ENCODE measurements at places on chromosomes 12 and 14.

GRCh38 chr14:72126561-72126960, 194.3 kb downstream of the RGS6 start:
- H3K36me3 ChIP-seq: no peaks in the 10 kb centered on the region
- H3K27me3 ChIP-seq: no peaks in the 10 kb centered on the region
- H3K4me1 ChIP-seq: no peaks in the 10 kb centered on the region
- no peak overlapping the region for H3K27ac ChIP-seq
- no peak overlapping the region for H3K4me3 ChIP-seq

- no peak overlapping the region for H3K4me3 ChIP-seq
- peaks cover 14% of the 10 kb centered on the region for H3K27me3 ChIP-seq
- H3K36me3 ChIP-seq: no peaks in the 10 kb centered on the region
- H3K4me1 ChIP-seq: no peaks in the 10 kb centered on the region
- no peak for DNase-seq
Measured at GRCh38 chr12:113794774-113795173, 171.4 kb downstream of the RBM19 start.

- H3K4me1 ChIP-seq: peaks cover 15% of the 10 kb centered on the region
- DNase-seq: no peak
- H3K27ac ChIP-seq: no peak overlapping the region
- H3K4me3 ChIP-seq: no peak overlapping the region
- no peaks in the 10 kb centered on the region for H3K36me3 ChIP-seq
Measured at GRCh38 chr12:4829161-4829792, 80.4 kb upstream of the KCNA1 start.

DNA sequence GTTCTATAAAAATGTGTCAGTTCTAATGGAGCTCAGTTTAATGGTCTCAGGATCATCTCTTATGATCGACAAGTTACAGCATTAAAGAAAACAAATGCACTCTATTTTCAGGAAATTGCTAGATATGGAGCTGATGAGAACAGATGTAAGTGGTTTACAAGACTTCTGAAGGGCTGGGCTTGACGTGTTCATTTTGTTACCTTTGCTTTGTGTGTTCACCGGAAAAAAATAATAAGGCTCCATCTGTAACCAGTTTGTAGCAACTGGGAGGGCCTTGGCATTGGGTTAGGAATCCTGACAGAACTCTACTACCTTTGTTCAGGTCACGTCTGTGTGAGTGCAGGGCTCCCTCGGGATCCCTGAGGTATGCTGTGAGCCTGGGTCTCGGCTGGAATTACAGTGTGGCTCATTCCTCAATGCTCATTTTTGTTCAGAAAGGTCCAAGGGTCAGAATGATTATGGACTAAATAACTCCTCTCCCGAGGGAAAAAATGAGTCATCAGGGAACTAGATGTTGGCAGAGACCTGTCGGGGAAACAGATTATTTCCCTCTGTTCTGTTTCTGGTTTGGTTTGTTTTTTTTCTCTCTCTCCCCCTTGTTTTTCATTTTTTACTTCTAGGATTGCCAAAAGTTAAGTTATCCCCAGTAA, 158.0 kb downstream of the SLC5A8 start:
- H3K36me3 ChIP-seq: no peaks in the 10 kb centered on the region
- peak; percentile 97 for DNase-seq
- peaks cover 18% of the 10 kb centered on the region for H3K4me1 ChIP-seq
- H3K4me3 ChIP-seq: no peak overlapping the region
- H3K27ac ChIP-seq: peak overlapping the region; percentile 73
- H3K27me3 ChIP-seq: no peaks in the 10 kb centered on the region

DNA sequence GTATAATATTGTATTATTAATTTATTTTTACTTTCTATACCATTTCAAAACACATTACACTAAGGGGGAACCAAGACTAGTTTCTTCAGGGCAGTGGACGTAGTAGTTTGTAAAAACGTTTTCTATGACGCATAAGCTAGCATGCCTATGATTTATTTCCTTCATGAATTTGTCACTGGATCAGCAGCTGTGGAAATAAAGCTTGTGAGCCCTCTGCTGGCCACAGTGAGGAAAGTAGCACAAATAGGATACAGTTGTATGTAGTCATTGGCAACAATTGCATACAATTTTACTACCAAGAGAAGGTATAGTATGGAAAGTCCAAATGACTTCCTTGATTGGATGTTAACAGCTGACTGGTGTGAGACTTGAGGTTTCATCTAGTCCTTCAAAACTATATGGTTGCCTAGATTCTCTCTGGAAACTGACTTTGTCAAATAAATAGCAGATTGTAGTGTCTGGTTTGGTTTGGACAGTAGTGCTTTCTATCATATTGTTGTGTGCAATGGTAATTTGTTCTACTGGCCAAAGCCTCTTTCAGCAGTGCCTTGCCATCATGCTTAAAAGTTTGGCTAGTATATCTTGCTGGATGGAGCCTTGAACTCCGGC, 24.3 kb upstream of the PLEKHD1 start:
- H3K4me3 ChIP-seq: no peak overlapping the region
- no peak overlapping the region for H3K27ac ChIP-seq
- peaks cover 17% of the 10 kb centered on the region for H3K36me3 ChIP-seq
- DNase-seq: peak; percentile 82
- peaks cover 8% of the 10 kb centered on the region for H3K4me1 ChIP-seq
- no peaks in the 10 kb centered on the region for H3K27me3 ChIP-seq

DNA sequence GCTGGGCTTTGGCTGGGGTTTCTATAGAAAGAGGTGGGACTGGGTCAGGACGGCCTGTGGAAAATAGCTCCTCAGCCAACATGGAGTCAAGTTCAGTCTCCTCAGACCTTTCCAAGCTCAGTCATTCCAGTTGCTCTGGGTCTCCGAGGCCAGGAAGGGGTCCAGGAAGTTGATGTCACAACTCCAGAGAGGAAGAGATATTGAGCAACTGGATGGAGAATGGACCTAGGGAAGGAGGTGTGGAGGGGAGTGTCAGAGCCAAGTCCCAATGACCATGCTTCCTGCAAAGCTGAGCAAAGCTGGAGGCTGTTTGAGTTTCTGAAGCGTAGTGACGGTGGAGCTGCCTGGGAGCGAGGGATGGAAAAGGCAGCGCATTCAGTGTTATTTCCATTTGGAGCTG, 86.1 kb downstream of the SLC24A4 start:
- H3K36me3 ChIP-seq: no peaks in the 10 kb centered on the region
- peaks cover 5% of the 10 kb centered on the region for H3K4me1 ChIP-seq
- H3K4me3 ChIP-seq: no peak overlapping the region

DNA sequence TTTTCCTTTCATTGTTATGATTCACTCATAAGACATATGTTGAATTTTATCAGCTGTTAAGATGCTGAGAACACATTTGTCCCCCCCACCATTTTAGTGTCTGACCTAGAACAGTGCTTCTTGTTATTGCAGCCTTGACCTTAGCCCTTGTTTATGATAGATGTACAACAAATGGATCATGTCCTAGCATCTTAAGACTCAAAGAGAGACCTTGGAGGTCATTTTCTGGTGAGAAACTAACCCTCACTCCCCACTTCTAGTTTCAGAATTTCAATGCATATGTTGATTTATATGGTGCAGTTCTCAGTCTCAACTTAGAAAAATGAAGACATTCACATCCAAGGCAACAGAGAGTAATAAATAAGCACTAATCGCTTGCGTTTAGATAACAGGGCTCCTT, 391.2 kb downstream of the AEBP2 start:
- H3K27me3 ChIP-seq: no peaks in the 10 kb centered on the region
- peaks cover 5% of the 10 kb centered on the region for H3K4me1 ChIP-seq
- no peak for DNase-seq
- no peaks in the 10 kb centered on the region for H3K36me3 ChIP-seq

GRCh38 chr14:46198676-46199075, 452.9 kb downstream of the RPL10L start:
- no peak for DNase-seq
- H3K27me3 ChIP-seq: no peaks in the 10 kb centered on the region
- H3K27ac ChIP-seq: no peak overlapping the region
- no peaks in the 10 kb centered on the region for H3K36me3 ChIP-seq

- DNase-seq: no peak
- H3K4me3 ChIP-seq: no peak overlapping the region
- no peak overlapping the region for H3K27ac ChIP-seq
- H3K4me1 ChIP-seq: no peaks in the 10 kb centered on the region
Measured at GRCh38 chr12:77891518-77892147, 60.9 kb downstream of the NAV3 start.

Data from astrocyte (in vitro differentiated cells and primary cell).